Posterior vena cava (tissue), 2 donors: ENCODE measurements at places on chromosomes 1 and 21. TPM values are rescaled to one million over a fixed set of nuclear protein-coding genes. Genes with fewer than 3 reads are reported as not detected.

The PROK1 gene
- 0.32 TPM for total RNA-seq

The ENSA gene
- total RNA-seq, result 149 TPM

The TTC22 gene
- total RNA-seq, result not detected

The CYP2J2 gene
- not detected for total RNA-seq

The PTPRU gene
- 12.3 TPM for total RNA-seq

The KCNK1 gene
- total RNA-seq, result 3.2 TPM

The MARK1 gene
- 19.4 TPM for total RNA-seq

The MYOG gene
- not detected for total RNA-seq

The CELA3B gene
- 2.5 TPM for total RNA-seq

The IFI16 gene
- total RNA-seq, result 99.6 TPM

The UAP1 gene
- total RNA-seq, result 115 TPM

The AXDND1 gene
- total RNA-seq, result not detected

The AIRE gene
- not detected for total RNA-seq

The TRIM46 gene
- 2.1 TPM for total RNA-seq

The SPATA45 gene
- total RNA-seq, result not detected

The TNNI3K gene
- 5.2 TPM for total RNA-seq

The UTS2 gene
- 1.3 TPM for total RNA-seq

The RAP1GAP gene
- 1.2 TPM for total RNA-seq

The CTBS gene
- 23.5 TPM for total RNA-seq

The HES4 gene
- total RNA-seq, result 53.5 TPM

The FUBP1 gene
- 90.7 TPM for total RNA-seq

The ITLN1 gene
- 0.29 TPM for total RNA-seq

The S100A7 gene
- total RNA-seq, result not detected

The TNFRSF9 gene
- not detected for total RNA-seq

The NR1I3 gene
- not detected for total RNA-seq

The C1orf116 gene
- total RNA-seq, result not detected

The LRRC71 gene
- total RNA-seq, result not detected

The KRTAP21-3 gene
- total RNA-seq, result not detected

The SPAG17 gene
- not detected for total RNA-seq

The CD46 gene
- total RNA-seq, result 165 TPM

The ECM1 gene
- 78.0 TPM for total RNA-seq

The HES3 gene
- not detected for total RNA-seq

The HMGCS2 gene
- total RNA-seq, result not detected

The ADGRB2 gene
- total RNA-seq, result 5.3 TPM

The SFN gene
- total RNA-seq, result 1.2 TPM

The KCND3 gene
- total RNA-seq, result 27.8 TPM

The PGBD5 gene
- total RNA-seq, result 0.56 TPM

The BCAR3 gene
- 10.4 TPM for total RNA-seq

The KCNJ9 gene
- total RNA-seq, result not detected

The KCNAB2 gene
- 13.5 TPM for total RNA-seq

The HPCAL4 gene
- 0.09 TPM for total RNA-seq

The ZNF593OS gene
- not detected for total RNA-seq

The KCNE2 gene
- not detected for total RNA-seq

The ATP6V1G3 gene
- total RNA-seq, result not detected

The SPRR3 gene
- not detected for total RNA-seq

The HFM1 gene
- 2.1 TPM for total RNA-seq
